ENCODE measurements at places on chromosomes 4 and X. TPM values are rescaled to one million over a fixed set of nuclear protein-coding genes. Genes with fewer than 3 reads are reported as not detected.

- no peak overlapping the region for H3K4me3 ChIP-seq
- no peaks in the 10 kb centered on the region for H3K27me3 ChIP-seq
- no peak for DNase-seq
- no peak overlapping the region for H3K27ac ChIP-seq
- no peaks in the 10 kb centered on the region for H3K36me3 ChIP-seq
These were observed 203.9 kb upstream of the VCX3A start for GRCh38 chrX:6738518-6739470.

GRCh38 chr4:30989508-30989907, 269.3 kb downstream of the PCDH7 start:
- no peak for DNase-seq
- no peaks in the 10 kb centered on the region for H3K36me3 ChIP-seq
- H3K27me3 ChIP-seq: no peaks in the 10 kb centered on the region
- no peaks in the 10 kb centered on the region for H3K4me1 ChIP-seq

GRCh38 chr4:56424697-56425514, 10.5 kb downstream of the PPAT start:
- H3K36me3 ChIP-seq: no peaks in the 10 kb centered on the region
- no peaks in the 10 kb centered on the region for H3K27me3 ChIP-seq
- no peak overlapping the region for H3K27ac ChIP-seq
- peaks cover 5% of the 10 kb centered on the region for H3K4me1 ChIP-seq

DNA sequence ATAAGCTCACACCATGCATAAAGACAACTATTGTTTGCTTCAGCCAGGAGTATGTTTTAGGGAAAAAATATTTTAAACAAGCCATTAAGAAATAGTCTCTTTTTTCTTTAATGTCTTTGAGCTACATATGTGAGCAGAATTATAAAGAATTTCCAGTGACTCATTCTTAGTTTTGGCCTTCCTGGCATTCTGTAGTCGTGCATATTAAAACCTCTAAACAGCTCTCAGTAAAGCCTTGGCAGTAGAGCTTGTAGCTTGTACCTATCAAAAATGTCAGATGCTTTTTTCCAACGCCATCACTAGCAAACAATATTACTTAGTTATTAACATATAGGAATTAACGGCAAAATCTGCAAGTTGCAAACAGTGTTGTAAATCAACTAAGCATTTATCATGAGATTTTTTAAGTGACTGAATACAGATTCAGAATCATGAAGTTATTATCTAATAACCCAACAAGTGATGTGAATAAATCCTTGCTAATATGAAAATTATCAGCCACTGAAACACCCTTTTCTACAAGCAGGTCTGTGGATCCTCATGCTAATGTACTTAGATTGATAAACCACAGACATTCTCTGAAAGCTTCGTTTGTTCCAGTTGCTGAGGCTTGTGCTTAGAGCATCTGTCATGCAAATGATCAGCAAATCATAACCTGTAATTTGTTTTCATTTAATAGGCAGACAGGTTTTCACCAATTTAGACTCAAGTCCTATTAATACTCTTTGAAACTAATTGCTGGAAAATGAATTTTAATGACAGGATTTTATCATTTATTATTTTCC, 412.0 kb upstream of the ATOH1 start:
- H3K4me1 ChIP-seq: no peaks in the 10 kb centered on the region
- no peaks in the 10 kb centered on the region for H3K27me3 ChIP-seq
- no peak overlapping the region for H3K4me3 ChIP-seq
- no peak overlapping the region for H3K27ac ChIP-seq
- no peaks in the 10 kb centered on the region for H3K36me3 ChIP-seq
- no peak for DNase-seq

- H3K27me3 ChIP-seq: no peaks in the 10 kb centered on the region
- H3K36me3 ChIP-seq: no peaks in the 10 kb centered on the region
- DNase-seq: no peak
- no peaks in the 10 kb centered on the region for H3K4me1 ChIP-seq
- H3K27ac ChIP-seq: no peak overlapping the region
These were observed 1411.1 kb upstream of the PCDH7 start for GRCh38 chr4:29309050-29309449.

DNA sequence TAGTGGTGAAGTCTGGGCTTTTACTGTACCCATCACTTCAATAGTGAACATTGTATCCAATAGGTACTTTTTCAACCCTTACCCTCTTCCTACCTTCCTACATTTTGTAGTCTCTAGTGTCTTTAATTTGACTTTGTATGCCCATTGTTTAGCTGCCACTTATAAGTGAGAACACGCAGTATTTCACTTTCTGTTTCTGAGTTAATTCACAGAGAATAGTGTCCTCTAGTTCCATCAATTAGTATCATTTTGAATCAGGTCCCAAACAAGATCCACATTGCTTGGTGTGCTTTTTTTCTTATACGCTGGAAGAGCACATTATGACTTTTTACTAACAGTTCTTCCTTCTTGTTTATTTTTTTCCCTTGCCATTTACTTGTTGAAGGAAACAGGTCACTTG, 176.0 kb upstream of the WDFY3 start:
- no peak overlapping the region for H3K27ac ChIP-seq
- DNase-seq: no peak

Gene ERAS
- 0.49 TPM for polyA plus RNA-seq

Gene TSPAN7
- 20.6 TPM for polyA plus RNA-seq

Gene WDR45
- polyA plus RNA-seq: 121 TPM
